ENCODE measurements at places on chromosomes 7 and 10.
A peak's percentile ranks its signal among the peaks of the same experiment; 100 is the strongest.

- DNase-seq, result no peak
These were observed 274.4 kb downstream of the THSD7A start for GRCh38 chr7:11557627-11558026.

DNA sequence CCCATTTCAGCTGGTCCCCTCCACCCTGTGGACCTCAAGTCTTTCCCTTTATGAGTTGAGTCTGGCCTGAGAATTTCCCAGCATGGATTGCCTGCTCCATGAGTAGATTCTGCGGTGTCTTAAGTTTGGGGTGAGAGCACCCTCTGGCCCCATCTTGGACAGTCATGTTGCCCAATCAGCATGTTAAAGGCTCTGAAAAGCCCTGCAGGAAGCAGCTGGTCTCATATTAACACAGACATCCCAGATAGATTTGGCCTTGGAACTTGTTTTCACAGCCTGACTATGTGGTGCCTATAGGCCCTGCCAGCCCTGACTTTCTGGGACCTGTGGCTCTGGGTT, 15.5 kb upstream of the SLC29A3 start:
- DNase-seq, result no peak

DNA sequence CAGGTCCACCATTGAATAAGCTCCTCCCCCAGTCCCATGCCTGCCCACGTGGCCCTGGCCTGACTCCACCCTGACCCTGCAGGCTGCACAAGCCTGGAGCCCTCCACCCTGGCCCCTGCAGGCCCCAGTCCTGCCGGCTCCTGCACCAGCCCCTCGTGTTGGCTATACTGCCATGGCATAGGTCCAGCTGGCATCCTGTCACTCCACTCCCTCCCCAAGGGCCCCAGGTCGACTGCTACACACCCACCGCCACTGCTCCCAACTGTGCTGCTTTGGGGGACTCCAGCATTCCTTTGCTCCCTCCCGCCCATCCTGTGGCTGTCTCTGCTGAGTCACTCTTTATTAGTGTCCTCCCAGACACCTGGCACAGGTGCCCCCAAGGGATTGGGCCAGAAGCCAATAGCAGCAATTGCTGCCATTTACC, 32.4 kb upstream of the HSPA12A start:
- no peak for DNase-seq

GRCh38 chr7:49772916-49773217, 571 bp upstream of the VWC2 start:
- DNase-seq, result no peak

- no peak for DNase-seq
These were observed 166.7 kb upstream of the NRP1 start for GRCh38 chr10:33501161-33501560.

- DNase-seq, result no peak
These were observed 288.1 kb downstream of the PARD3 start for GRCh38 chr10:34526758-34527730.

DNA sequence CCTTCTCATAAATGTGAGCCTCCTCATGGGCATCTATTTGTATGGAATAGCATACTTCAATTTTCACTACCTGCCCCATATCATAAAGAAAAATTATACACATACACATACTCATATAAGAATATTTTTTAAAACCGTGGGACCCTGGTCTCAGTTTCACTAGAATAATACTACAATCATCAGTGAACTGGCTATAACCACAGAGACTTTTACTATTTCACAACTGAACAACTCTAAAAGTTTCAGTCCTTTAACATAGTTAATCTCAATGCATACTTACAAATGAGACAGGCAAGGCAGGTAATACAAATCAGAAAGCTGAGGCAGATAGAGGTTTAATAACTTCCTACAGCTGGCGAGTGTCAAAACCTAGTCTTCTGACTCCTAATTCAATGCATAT, 83.1 kb downstream of the LRRN3 start:
- DNase-seq, result no peak

DNA sequence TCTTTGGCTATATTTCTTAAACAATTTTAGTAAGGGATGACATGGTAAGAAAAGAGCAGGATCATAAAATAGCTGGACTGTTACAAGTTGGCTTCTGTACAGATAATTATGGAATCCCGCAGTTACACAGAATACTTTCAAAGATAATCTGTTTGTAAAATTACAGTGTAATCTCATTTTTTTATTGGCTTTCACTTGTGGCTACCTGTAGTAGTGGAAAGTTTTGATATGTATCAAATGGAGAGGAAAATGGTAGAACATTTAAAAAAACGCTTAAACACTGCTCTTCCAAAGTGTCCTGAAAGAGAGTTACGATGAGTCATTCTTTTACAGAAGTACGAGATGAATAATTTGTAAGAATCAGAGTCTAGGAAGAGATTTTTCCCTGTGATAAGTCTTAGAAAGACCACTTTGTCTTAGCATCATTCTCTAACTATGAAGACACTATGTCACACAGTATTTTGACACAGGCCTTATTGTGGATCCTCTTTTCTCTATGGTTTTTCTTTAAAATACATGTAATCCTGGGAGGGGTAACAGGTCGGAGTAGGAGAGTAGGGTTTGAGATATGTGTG, 215.0 kb upstream of the DKK1 start:
- DNase-seq, result no peak

DNA sequence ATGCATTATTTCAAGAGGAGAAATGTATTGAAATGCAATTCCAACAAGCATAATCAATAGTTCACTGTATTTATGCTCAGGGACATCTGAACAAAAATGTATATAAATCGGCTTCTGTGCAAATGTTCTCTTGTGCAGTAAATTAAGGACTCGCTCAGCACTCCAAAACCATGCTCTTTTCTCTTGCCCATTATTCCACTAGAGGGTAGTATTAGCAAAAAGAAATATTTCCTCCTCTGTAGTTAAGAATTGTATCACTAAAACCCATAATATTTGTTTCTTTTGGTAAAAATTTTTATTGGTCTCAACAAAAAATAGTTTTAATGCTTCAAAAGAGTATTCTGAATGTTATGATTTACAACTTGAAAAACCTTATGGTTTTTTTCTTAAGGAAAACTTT, 803.1 kb downstream of the PCDH15 start:
- DNase-seq, result no peak

DNA sequence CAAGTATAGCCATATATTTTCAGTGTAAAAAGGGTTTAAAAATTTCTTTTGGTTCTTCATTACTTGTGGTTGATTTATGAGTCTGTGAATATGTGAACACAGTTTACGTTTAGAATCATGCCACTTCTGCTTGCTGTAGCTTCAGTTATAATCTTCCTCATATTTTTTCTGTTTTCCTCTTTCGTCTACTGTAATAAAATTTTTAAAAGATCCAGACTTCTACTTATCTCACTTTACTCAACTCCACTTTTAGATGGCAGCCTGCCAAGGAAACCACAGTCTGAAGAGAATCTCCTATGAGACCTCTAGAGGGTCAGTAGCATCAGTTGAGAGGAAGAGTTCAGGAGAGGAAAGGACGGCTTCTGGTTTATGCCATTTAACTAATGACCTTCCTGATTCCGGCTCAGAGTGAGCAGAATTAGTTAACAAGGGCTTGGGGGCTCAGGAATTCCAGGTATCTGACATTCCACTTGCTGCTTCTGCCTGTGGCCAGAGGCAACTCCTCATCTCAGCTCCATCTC, 21.4 kb downstream of the CREB5 start:
- peak; percentile 35 for DNase-seq

- peak; percentile 43 for DNase-seq
These were observed 11.2 kb downstream of the CTBP2 start for GRCh38 chr10:125149036-125149679.

DNA sequence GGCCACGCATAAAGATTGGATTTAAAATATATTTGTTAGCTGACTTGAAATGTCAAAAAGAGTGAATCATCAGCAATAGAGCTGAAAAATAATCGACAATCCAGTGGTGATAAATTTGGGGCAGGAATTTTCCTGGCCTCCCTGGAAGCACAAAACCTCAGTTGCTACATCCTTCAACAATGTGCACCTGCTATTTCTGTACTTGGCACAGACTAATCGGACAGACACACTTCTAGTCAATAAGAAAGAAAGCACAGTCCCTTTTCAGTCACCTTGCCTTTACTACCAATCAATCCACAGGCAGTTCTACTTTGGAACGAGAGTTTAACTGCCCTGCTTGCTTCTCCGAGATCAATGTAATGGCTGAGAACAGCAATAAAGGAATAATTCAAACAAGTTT, 96.7 kb upstream of the NOBOX start:
- DNase-seq, result no peak

DNA sequence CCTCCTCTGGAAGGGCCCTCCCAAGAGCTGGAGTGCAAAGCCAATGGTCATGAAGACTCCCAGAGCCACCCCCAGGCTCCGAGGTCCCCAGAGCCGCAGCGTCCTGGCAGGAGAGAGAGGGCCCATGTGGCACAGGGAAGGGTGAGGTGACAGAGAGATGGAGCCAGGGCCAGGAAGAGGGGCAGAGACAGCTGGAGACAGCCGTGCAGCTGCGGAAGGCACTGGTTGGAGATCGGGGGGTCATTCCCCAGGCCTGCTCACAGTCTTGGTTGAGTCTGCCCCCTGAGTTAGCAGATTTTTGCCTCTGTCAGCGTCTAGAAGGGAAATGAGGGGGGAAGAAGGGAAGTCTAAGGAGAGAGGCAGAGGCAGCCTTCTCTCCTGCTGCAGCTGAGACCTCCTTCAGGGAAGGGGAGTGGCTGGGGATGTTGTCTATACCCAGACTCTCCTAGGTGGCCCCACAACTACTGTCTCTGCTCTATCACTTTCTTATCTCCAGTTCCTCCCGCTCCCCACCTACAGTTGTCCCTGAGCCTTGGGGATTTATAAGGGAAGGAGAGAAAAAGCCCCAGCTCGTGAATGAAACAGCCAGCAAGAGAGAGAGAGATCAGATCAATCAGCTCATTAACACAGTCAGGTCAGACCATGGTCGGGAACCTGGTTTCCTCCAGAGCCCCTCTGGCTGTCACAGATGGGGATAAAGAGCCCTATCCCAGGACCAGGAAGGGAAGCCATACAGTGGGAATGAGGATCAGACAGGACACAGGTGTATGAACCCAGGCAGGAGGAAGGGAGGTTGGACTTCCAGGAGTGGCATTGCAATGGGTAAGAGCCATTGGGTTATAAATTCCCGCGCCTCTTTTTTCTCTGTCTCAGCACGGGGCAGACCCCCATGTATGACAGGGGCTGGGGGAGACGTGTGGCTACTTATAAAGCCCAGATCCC, 1.2 kb downstream of the GAL3ST4 start:
- DNase-seq, result no peak

GRCh38 chr7:11274074-11274473, 300.4 kb downstream of the PHF14 start:
- no peak for DNase-seq

GRCh38 chr10:60280475-60280874, 109.2 kb downstream of the ANK3 start:
- DNase-seq, result no peak

GRCh38 chr10:127415901-127416581, 133.1 kb upstream of the NPS start:
- peak; percentile 3 for DNase-seq

GRCh38 chr10:73771722-73772280, 10.0 kb upstream of the CHCHD1 start:
- DNase-seq, result peak; percentile 43

DNA sequence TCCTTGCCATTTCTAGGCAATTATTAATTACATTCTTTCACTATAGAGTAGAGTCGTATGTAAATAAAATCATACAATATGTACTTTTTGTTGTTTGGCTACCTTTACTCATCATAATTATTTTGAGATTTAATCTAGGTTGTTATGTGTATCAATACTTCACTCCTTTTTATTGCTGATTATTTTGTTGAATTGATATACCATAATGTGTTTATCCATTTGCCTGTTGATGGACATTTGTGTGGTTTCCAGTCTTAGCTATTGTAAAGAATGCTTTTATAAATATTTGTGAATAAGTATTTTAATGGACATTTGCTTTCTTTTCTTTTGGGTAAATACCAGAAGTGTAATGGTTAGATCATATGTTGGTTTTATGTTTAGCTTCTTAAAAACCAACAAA, 174.0 kb downstream of the RAMP3 start:
- DNase-seq, result no peak

DNA sequence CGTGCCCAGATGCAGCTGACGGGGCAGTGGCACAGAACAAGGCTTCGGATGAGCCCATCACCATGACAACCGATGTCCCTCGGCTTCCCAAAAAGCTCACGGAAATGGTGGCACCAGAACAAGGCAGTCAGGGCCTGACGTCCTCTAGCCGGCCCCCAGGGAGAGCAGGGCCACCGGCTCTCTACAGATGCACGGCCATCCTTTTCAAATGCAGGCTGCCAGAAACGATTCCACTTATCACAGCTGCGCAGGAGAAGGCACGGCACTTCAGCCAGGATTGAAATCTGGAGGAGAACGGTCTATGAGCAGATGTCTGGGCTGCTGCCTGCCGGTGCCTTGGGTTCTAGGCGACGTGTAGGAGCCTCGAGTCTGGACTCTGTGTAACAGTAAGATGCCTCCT, 223.8 kb downstream of the ZMYND11 start:
- DNase-seq, result no peak

DNA sequence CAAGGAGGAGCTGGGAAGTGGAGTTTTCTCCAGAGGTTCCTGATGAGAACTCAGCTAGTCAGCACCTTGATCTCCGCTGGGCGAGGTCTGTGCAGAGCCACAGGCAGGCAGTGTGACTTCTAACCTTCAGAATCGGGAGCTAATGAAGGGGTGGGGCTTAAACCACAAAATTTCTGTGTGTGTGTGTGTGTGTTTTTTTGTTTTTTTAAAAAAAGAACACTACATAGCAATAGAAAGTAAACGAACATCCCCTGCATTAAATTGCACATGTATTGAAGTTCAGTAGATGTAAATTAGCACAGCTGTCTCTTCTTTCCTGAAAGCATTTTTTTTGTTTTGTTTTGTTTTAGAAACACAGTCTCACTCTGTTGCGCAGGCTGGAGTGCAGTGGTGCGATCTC, 46.2 kb downstream of the RBM17 start:
- DNase-seq, result no peak

All from NCI-H510A treated with DMSO at 0.1 percent for 48 hours (cell line).